ENCODE measurements at places on chromosomes 3 and 15.

DNA sequence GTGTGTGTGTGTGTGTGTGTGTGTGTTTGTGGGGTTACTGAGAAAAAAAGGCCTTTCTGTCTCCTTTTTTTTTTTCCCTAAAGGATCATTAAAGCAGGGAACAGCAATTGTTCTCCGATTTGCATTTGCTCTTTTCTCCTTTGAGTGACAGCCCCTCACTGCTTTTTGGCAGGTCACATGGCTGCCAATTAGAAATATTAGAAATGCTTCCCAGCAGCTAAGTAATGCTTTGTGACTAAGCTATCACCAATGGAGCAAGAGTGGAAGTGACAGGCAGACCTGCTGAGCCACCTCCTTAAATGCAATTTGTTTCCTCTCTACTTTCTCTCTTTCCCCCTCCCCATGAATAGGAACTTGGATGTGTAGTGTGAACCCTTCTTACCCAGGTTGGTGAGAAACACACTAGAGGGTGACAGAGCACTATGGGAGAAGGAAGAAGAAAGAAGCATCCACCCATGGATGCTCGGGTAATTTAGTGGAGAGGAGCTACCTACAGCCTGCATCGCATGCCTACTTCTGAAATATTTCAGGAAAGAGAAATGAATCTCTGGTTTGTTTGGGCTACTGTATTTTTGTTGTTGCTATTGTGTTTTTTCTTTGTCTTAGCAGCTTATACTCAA, 165.2 kb upstream of the PDZRN3 start:
- no peak for DNase-seq

GRCh38 chr15:77942611-77943211, 134.8 kb downstream of the TBC1D2B start:
- DNase-seq = peak; percentile 18

- no peak for DNase-seq
These were observed 50.7 kb downstream of the TMEM41A start for GRCh38 chr3:185448107-185448506.

DNA sequence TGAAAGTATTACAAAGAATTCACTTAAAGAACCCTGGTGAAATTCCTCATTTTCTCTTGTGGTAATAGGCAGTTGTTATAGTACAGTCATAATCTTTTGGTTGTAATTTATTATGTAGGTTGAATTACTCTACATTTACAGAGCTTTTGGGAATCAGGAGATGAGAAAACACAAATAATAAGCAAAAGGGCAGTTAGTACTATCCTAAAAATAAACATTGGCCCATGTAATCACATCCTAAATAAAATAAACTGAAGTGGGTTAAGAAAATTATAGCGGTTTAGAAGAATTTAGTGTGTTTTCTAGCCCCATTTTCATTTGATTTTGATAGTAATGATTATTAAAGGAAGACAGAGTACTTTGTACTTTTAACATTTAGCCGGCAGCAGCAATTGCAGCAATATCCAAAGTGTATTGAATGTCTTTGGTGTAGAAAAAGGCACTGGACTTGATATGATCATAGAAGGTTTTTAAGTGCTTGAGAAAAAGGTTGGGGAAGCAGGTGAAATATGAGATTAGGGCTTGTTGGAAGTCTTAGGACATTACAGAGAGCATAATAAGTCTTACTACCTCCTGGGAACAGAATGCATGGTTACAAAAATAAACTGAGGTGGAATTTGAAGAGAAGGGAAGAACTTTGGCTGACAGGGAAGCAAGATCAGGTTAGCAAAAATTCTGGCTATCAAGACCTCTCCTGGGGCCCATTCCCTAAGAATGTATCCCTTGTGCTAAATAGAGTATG, 79.9 kb downstream of the MBNL1 start:
- no peak for DNase-seq

GRCh38 chr15:37764733-37765191, 169.7 kb upstream of the TMCO5A start:
- DNase-seq = peak; percentile 16

GRCh38 chr3:66082679-66083078, 44.0 kb upstream of the MAGI1 start:
- no peak for DNase-seq

- no peak for DNase-seq
These were observed 20.6 kb downstream of the NR2F2 start for GRCh38 chr15:96350934-96351724.

DNA sequence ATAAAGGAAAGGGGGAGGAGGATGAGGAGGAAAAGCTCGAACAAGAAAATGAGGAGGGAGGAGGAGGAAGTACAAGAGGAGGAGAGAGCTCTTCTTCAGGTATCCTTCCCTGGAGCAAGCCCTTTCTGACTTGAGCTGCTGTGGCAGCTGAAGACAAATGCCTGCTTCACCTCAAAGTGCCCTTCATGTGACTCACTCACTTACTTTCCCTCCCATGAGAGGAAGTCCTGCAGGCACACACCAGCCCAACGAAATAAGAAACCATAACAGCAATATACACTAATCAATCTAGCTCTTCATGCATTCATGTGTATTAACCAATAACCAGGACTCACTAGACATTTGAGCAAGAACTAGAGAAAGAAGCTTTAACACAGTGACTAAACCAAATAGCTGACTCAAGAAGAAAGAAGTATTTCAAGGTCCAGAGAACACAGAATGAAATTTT, 251.9 kb downstream of the IGSF11 start:
- DNase-seq = no peak

DNA sequence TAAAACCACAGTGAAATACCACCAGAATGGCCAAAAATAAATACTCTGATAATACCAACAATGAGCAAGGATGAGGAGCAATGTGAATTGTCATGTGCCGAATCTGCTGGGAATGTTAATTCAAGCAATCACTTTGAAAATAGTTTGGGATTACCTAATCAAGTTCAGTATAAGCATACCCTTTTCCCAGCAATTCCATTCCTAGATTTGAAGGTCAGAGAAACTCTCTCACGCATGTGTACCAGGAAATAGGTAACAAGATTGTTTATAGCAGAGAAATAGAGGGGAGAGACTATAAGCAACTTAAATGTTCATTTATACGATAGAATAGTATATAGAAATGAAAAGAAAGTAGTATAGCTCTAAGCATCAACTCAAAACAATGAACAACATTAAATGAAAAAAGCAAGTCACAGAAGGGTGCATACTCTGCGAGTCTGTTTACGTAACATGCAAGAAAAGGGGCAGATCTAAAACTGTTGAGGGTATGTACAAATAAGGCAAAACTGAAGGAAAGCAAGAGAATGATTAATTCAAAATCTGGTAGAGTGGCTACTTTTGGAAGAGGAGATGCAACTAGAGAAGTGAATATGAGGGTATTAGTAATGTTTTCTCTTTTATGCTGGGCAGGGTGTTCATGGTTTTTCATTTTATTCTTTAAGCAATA, 27.4 kb downstream of the TMOD3 start:
- no peak for DNase-seq

GRCh38 chr3:61172684-61173083, 78.6 kb downstream of the FHIT start:
- DNase-seq = no peak

DNA sequence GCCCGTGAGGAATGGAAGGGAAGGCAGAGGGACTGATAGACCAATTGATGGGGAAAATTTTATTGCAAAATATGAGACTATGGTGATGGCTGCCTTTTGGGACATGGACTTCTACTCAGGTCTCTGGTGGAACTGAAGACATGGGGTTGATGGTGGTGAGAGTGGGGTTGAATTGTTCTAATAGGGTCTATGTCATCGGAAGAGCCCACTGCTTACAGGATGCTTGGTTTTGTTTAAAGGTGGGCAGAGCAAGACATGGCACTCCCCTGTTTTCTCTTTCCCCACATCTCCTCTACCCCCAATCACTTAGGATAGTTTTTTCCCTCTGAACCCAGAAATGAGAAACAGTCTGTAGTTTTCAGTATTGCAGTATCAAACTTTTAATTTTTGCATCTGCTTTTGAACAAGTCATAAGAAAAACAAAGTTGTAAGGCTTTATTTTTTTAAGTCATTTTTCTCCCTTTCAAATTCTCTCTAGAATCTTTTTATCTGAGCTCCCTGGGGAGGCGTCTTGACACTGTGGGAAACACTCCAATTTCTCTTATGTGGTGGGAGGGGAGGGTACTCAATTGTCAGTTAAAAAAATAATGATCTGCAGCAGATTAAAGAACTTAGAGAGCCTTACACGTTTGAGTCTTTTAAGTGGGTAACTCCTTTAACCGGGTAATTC, 276.2 kb upstream of the TBC1D5 start:
- DNase-seq = no peak

GRCh38 chr3:192091831-192092230, 630.9 kb downstream of the PYDC2 start:
- DNase-seq = no peak

DNA sequence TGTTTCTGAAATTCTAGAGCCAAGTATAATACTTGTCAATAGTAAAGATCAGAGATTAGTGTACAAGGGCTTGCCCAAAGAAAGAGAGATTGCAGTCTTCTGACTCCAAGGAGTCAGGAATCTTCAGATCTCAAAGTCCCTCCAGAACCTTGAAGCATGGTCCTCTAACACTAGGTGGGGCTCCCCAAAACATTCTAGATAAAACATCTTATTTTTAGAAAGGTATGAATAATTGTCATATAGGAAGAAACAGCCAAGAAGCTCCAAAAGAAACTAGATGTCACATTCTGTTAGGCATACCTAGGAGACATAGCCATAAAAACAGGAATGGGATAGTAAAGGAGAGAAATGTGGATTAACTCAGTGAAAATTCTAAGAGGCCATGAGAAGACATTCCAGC, 10.7 kb downstream of the MUC13 start:
- DNase-seq = no peak

GRCh38 chr3:8975081-8976020, 12.1 kb upstream of the RAD18 start:
- no peak for DNase-seq

- no peak for DNase-seq
These were observed 52.5 kb downstream of the TP63 start for GRCh38 chr3:189683546-189684255.

DNA sequence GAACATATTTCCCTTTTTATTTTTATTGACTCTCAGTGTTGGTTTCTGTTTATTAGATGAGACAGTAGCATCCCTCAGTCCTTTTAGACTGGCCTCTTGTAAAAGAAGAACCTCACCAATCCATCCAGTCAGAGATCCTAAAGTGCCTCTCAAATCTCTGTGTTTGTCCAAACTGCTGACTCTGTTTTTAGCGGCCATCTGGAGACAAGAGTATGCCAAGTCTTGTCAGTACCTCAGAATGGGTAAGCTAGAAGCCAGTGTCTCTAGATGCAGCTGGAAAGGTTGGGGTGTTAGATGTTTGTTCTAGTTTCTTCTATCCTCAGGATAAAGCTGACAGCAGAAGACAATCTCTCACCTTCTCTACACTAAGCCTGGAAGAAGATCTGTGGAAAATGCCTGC, 537.7 kb upstream of the ZNF385D start:
- no peak for DNase-seq

GRCh38 chr3:52391096-52391495, 53.8 kb downstream of the SEMA3G start:
- DNase-seq = peak; percentile 29

DNA sequence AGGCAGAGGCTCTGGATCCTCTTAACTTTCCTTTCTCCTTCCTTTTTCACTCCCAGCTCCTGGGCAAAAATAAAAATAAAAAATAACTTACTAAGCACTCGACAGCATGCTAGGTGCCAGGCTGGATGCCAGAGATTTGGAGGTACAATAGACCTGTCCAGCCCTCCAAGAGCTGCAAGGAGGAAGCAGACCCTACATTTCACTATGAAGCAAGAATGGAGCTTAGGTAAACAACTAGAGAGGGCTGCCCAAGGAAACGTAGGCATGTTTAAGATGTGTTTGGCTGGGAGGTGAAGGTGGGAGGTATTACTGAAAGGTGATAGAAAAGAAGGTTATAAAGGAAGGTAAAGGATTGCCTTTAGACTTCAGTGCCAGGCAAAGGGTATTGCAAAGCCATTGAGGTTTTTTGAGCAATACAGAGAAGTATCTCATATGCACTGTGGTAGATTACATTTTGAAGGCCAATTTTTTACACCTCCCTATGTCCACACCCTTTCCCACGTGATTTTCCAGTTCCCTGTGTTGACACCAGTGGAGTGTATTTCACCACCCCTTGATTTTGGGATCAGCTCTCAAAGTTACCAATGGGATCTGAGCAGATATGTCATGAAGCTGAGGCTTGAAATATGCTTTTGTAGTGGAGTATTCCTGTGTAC, 69.1 kb downstream of the DCLK3 start:
- DNase-seq = no peak

DNA sequence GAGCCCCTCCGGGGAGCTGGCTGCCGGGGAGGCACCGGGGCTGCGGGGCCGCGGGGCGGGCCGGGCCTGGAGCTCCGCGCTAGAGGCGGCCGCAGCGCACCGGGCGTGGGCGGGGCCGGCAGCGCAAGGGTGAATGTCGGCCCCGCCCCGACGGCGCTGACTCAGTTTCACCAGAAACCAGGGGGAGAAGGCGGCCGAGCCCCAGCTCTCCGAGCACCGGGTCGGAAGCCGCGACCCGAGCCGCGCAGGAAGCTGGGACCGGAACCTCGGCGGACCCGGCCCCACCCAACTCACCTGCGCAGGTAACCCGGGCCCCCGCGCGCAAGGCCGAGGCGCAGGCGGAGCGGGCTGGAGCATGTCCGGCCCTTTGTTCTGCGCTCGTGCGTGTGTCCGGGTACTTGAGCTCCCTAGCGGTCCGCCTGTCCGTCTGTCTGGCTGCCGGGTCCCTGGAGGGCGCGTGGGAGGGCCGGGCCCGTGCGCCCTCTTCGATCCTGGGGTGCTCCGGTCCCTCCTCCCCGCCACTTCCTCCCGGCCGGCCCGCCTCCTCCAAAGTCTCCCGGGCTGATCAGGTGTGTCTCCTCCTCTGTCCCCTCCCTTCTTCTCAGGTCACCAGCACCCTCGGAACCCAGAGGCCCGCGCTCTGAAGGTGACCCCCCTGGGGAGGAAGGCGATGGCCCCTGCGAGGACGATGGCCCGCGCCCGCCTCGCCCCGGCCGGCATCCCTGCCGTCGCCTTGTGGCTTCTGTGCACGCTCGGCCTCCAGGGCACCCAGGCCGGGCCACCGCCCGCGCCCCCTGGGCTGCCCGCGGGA, at the start of gene SPINT1:
Gene SPINT1, plus strand, starts transcription at position 164 of the 811 bp plus-strand sequence. Its CDS starts 507 bp downstream, at position 671.
- DNase-seq = peak; percentile 61

GRCh38 chr3:156305672-156306071, 185.3 kb downstream of the KCNAB1 start:
- DNase-seq = no peak

DNA sequence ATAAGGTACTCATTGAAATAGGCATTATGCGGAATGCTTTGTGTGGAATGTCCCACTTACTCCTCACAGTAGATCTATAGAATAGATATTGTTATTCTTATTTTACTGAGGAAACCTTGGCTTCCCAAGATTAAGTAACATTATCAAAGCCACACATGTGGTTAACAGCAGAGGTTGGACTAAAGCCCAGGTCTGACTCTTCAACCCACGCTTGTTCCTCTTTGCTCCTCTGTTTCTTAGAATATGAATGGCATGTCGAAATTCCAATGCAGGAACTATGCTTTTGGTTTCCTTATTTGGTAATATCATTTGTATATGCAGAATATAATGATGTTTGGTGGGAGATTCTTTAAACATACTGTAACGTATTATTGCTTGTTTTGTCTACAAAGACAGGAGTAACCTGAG, 818.8 kb upstream of the LMCD1 start:
- peak; percentile 56 for DNase-seq

GRCh38 chr15:90871139-90871715, 2.8 kb downstream of the FURIN start:
- DNase-seq = no peak
